Sigmoid colon (tissue), 7 donors: ENCODE measurements at places on chromosomes 5 and 9. TPM values are rescaled to one million over a fixed set of nuclear protein-coding genes. Genes with fewer than 3 reads are reported as not detected.

Gene GPR150
- total RNA-seq: not detected

Gene FAM163B
- 1.5 TPM for total RNA-seq

GRCh38 chr5:160485364-160485969 is 63.8 kb downstream of the PTTG1 start:
- DNase-seq: no peak

Gene SLC9A3
- 2.5 TPM for total RNA-seq

DNA sequence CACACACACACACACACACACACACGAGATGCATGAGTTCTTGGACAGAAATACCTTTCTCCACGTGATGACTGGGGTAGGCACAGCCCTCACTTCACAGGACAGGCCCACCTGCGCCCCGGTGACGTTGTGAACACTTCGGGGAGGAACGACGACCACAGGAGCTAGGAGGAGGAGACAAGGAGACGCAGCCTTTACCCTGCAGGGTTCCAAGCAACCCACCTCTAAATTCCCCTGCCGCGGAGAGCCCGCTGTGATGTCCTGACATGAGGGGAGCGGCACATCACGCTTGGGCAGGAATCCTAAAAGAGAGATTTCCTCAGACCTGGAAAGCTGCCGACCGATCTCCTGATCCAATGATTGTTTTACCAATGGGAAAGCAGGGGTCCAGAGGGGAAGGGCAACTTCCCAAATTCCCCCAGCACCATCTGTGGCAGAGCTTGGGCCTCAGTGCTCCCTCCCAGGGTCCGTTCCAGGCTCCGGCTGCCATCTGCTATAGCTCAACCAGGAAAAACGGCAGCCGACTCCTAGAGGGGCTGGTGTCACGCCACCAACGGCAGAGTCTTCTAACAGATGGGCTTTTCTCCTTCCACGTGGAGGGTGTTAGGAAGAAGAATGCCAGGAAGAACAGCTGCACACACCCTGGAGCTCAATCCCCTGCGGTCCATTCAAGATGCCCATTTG is 10.1 kb downstream of the IGFBPL1 start:
- DNase-seq: peak; percentile 61

DNA sequence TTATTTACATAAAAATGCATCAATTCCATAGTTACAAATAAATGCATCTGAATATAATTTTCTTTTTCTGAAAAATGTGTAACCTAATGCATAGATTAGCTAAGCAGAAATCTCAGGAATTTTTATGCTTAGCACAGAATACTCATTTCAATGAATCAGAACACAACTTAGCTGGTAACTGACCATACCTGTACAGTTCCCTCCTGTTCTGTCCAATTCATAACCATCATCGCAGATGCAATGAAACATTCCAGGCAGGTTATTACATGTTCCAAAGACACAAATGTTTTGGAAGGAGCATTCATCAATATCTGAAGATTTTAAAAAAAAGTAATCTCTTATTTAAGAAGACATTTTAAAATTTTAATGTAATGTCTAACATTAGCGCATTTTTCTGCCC is 219.4 kb downstream of the FBN2 start:
- no peak for DNase-seq

DNA sequence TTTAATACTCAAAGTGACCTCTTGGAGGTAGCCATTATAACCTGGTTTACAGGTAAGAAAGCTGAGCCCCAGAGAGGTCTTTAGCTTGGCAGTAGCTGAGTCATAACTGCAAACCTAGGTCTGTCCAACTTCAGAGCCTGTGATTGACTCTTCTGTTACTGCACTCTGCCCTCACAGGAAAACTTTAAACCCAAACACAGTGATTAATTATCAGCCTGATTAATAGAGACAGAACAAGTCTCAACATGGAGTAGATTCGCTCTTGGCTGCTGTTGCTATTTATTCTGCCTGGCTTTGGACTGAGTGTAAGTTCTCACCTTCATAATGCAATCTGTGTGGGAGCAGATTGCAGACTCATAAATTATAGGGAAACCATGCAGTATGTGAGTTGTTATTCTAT is 27.4 kb upstream of the TXN start:
- no peak for DNase-seq

DNA sequence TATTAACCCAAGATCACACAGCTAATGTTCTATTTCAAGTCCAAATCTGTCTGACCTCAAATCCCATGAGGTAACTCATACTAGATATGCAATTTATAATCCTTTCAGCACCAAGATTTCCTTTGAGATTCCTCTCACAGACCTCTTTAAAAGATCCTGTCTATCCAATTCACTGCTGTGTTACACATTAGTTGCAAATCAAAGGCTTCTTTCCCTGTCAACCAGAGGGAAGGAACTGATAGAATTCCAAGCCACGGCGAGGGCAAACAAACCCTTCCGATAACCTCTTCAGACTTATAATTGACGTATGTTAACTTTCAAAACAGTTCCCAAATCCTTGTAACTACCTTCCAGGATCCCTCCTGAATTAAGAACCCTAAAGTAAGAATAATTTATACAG is 168.9 kb downstream of the DRD1 start:
- no peak for DNase-seq

- DNase-seq: peak; percentile 66
Measured at GRCh38 chr9:127184641-127185040, 62.2 kb upstream of the ANGPTL2 start.

GRCh38 chr9:131578021-131578420 is 32.7 kb downstream of the PRRT1B start:
- DNase-seq: no peak

DNA sequence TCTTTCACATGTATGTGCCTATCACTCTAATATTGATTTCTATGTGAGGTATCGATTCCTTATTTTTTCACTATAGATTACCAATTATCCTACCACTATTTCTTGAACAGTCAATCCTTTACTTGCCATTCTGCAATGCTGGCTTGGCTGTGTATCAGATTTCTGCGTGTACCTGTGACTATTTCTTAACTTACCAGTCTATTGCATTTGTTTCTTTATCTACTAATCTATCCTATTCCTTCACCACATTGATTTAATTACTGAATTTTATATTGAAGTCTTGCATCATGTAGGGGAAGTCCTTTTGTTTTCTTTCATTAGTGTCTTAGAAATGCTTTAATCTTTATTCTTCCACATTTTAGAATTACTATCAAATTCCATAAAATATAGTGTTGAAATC is 684.8 kb downstream of the LRRC70 start:
- DNase-seq: no peak
